ENCODE measurements at places on chromosomes 3 and 15.

- DNase-seq: no peak
These were observed 1.9 kb downstream of the MORC1 start for GRCh38 chr3:109116031-109116430.

- no peak for DNase-seq
These were observed 134.2 kb downstream of the WNT7A start for GRCh38 chr3:13745636-13746035.

DNA sequence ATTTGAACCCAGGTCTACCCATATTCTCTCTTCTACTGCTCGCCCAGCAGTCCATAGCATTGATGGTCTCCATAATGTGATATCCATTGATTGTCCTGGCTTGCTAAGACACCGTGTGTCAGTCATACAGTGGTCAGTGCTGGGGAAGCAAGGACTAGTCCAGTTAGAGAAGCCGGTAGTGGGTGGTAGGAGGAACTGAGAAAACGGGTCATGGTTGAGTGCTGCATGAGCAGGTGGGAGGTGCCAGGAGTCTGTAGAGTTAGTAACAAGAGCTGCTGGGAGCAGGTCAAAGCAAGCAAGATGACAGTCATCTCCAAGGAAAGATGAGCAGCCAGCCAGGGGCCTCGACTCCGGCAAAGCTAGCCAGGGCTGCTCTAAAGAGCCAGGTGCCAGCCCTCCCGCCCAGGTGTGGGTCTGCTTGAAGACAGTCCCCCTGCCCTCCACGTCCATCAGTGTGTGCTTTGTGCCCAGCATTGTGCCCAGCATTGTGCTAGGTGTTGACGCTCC lies 29.5 kb upstream of the USP3 start:
- DNase-seq: no peak

- no peak for DNase-seq
These were observed 450.5 kb upstream of the AZI2 start for GRCh38 chr3:28799084-28799483.

DNA sequence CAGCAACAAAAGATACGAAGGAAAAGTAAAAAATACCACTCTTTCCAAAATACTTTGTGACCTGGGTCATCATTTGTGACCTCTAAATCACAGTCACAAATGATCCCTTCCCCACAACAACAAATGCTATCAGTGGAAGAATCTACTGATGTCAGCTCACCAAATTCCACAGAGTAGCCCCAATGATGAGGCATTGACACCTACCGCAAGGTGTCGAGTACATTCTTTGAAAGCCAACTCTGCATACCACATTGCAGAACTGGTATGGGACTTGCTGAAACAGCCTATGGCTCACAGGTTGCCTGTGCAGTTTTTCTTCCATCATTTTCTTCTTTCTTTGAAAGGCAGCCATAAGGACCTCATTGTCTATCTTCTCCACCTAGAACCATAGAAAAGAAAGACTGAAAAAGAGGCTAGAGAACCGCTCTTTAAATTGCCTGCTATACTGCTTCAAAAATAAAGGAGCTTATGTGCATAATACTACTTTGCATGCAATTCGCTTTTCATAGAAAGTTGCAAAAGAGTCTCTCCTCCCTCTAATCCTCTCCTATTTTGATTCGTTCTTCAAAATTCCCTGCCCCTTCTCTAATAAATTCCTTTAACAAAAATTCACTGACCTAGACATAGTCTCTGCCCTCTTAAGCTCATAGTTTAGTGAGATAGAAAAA lies 21.4 kb upstream of the KPNA1 start:
- DNase-seq: no peak

DNA sequence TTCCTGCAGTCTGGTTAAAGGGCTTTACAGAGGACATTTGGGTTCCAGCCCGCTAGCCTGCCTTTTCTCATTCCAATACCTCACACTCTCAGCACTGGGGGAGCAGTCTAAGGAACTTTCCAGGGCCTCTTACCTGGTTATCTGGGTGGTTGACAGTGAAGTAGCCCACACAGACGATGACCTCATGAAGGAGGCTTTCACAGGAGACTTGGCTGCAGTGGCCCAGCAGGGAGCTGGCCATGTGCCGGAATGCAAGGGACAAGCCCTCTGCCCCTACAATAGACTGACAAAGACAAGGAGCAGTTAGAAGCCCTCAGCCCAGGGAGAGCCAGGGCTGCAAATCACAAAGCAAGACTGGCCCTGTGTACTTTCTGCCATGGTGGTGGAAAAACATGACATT lies 39.5 kb downstream of the ISL2 start:
- DNase-seq: no peak

DNA sequence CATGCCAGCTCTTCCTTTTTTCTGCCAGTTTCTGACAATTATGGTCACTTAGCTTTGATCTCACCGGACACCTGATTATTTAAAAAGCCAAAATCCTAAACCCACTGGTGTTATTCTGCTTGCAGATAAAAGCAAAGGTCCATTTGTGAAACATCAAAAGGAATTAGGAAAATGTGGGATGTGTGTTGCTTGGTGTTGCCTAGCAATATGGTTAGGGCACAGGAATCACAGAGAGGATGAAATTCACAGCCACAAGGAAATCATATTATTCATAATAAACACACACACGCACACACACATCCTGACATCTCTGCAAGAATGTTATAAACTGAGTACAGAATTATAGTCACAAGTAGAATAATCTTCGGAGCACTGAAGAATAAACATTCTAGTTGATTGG lies 89.3 kb upstream of the BHLHE40 start:
- DNase-seq: no peak

DNA sequence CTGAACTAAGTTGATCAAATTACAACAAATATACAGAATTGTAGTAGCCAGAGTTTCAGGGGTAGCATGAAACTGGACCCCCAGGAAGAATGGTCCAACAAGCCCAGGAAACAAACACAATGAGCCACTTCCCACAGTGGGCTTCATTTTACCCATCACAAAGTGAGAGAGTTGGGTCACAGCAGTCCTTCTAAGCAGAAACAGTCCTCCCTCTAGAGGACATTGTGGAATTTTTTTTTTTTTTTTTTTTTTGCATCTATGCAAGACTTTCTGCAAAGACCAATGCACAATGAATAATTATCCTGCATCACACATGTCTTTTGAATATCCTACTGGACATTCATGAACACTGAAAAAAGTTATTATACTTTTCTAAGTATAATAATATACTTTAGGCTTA lies 73.8 kb upstream of the ATP13A5 start:
- no peak for DNase-seq

- DNase-seq: no peak
These were observed 144.1 kb upstream of the PEX5L start for GRCh38 chr3:180180795-180181194.

DNA sequence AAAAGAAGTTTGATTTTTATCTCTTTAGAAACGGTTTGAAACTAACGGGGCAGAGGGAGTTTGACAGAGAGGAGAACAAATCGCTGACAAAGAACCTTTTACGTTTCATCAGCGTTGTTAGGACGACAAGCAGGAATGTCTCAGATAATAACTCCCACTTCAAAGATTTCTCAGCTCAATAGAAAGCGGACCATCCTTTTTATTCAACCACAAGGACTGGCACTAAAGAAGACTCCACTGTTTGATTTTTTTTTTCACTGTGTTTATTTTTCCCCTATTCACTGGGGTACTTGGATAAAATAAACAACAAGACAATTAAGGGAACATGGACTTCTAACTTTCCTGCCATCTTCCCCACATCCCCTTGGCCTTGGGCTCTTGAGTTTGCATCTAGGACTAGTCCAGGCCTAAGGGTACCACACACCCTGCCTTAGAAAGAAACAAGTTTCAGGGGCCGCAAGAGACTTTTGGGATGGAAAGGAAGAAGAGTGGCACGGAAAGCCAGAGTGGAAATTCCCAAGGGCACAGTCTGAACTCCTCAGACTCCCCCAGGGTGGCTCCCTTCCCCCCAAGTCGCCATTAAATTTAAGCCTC lies 19.0 kb downstream of the ZIC4 start:
- no peak for DNase-seq

DNA sequence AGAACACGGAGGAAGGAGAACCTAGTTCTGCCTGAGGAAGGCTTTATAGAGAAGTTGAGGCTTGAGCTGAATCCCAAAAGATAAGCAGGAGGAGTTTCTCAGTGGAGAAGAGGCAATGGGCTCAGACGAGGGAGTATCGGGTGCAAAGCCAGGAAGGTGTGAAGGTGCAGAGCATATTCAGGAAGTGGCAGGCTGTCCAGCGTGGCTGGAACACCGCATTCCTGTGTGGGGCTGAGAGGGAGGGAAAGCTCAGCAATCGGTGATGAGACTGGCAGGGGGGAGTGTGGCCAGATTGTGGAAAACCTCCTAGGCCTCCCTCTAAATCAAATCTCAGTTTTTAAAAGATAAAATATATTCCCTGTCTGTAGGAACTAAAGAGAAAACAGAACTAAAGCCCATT lies 63.0 kb downstream of the ARHGAP31 start:
- peak; percentile 15 for DNase-seq

- no peak for DNase-seq
These were observed 151.7 kb downstream of the FBN1 start for GRCh38 chr15:48493763-48494225.

DNA sequence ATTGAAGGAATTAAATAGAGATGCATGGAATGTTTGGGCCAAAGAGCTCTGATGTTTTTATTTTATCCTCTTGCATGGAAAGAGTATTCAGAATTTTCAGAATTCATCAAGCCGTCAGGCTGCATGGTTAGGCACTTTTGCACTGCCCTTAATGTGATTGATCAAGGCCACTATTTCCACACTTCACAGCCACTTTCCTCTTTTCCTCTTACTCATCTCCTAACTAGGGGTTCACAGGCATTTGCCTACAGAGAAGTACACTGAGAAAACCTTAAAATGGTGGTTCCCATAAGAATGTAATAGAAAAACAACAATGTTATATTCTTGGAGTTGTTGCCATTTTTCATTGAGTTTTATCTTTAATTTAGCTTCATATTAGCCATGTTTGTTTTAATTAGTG lies 10.9 kb downstream of the SLC35A5 start:
- DNase-seq: no peak

DNA sequence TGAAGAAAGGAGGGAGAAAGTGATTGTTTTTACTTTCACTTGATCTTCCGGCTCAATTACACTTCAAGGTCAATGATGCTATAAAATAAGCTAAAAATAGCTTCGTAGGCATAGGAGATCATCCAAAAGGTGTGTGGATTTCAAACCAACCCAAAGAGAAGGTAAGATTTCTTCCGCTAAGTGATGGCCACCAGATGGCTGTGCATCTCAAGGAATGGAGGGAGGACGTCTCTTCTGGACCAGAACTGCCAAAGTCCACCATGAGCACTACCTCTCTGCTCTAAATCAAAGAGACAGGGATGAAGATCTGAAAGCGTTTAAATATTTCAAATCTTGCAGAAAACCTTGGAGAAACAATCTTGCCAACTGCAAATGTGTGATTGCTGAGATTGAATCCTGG lies 199.1 kb upstream of the ZPLD1 start:
- DNase-seq: peak; percentile 18

DNA sequence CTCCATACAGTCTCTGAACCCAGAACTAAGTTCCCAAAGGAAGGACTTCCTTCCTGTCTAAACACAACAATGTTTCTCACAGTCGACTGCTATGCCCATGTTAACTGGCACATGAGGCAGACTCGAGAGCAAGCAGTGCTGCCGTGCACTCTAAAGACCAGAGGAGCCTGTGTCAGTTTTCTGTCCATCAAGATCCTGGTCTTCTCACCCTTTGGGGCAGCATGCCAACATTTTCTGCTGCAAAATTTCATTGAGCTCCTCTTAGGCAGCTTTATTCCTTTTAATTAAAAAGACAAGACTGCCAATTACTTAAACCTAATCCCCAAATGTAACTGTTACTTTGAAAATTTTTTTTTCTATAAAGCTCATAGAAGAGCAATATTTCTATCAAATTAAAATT lies 205.1 kb downstream of the GAP43 start:
- DNase-seq: no peak
